ENCODE measurements at places on chromosomes 6 and 20.
A peak's percentile ranks its signal among the peaks of the same experiment; 100 is the strongest.

DNA sequence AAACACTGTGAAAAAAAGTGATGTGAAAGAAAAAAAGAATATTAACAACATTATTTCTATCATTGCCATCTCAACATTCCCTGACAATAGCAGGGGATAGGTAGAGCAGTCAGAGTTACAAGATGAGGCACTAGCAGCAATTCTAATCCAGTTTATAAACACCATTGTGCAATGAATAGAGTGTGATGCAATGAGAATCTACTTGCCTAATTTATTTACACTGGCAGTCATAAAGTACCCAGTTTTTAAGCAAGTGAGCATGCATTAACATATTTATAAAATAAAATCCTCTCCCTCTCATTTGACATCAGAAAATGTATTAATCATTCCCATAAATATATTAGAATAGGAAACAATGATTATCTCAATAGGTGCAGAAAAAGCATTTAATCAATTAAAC, 2.5 kb upstream of the MANEA start:
- peak; percentile 11 for DNase-seq

DNA sequence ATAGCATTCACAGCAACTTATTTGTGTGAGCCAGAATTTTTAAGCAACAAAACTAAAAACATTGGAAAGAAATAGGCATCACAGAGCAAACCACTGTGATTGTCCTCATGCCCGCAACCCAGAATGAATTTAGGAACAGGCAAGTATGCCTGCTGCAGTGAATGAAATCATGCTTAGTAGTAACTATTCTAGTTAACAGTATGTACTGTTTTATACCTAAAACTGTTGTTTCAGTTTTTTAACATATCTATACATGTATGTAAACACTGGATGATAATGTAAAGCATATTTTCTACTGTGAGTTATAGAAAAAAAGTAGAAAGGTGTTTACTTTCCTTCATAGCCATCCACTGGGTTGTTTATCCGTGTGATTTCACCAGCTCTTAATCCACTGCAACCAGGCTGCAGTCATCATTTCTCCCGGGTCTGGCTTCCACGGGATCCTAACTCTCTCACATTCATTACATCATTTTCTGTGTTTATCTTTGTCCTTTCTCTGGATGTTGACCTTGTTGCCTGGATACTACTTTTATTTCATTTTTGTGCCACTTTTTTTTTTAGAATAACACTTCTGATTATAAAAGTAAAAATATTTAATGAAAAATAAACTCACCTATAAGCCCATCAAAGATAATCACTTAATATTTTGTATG, 3.6 kb upstream of the ARFGEF3 start:
- DNase-seq, result no peak

- DNase-seq, result no peak
Observed at GRCh38 chr6:129385117-129385516, 324.9 kb downstream of the ARHGAP18 start.

GRCh38 chr6:127997496-127998164, 96.8 kb upstream of the THEMIS start:
- DNase-seq, result no peak

DNA sequence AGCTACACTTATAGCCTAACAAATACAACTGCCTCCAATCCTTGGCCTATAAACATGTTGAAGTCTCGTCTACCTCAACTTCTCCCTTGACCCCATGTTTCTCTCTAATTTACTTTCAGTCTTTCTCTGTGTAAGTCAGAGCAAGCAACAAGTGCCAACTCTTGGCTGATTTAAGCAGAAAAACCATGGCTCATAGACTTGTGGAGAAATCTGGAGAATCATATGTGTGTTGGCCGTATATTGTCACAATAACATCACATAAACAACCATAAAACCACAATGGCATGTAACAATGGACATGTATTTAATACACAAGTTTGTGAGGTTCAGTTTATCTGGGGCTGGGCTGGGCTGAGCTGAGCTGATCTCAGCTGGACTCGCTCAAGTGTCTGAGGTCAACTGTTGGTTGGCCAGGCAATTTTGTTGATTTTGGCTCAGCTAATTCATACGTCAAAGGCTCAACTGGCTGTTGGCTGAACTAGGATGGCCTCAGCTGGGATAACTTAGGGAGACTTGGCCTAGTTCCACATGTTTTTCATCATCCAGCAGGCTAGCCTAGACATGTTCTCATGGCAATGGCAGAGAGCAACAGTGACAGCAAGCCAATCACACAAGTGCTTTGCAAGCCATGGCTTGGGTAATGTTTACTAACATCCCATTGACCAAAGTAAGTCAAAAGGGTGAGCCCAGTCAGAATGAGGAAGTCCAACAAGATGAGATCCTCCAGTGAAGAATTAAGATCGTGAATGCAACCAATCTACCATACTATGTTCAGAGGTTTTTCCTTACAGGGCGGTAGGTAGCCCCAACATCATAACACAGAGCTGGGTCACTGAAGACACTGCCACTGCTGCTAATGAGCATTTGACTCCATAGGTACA, 12.9 kb upstream of the TBC1D22B start:
- peak; percentile 50 for DNase-seq

DNA sequence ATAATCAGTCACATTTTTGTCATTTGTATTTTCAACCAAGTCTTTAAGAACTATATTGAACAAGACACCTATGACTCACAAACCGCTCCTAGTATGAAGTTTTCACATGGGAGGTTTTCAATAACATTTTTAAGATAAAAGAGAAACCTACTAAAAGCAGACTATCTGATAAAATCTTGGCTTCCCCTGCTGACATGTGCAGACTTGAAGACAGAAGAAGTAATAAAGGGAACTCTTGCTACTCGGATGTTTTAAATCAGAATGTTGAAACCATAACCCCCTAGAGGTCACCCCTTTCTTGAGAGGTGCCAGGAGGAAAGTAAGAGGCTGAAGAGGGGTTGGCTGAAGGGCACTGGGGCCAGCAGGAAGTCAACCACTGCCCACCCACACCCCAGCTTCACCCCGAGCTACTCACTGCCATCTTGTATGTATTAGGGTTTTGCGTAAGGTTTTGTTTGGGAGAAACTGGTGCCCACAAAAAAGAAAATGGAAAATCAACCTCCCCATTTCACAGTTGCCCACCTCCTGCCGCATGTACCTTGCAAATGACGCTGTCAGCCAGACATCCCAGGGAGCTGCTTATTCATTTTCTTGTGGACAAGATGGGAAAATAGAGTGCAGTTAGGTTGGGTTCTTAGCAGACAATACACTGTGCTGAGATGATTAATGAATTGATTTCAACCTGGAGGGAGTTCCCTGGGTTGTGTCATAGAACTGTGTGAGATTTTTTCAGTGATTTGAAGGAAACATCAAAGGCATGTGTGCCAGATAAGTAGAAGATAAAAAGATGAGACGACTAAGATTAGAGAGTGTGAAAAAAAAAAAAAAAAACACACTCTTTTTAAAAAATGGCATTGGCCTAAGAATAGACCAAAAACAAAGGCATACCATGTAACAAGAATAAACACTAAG, 83.2 kb upstream of the TAB2 start:
- peak; percentile 61 for DNase-seq

GRCh38 chr6:81751388-81752083, 945 bp downstream of the TENT5A start:
- DNase-seq, result peak; percentile 62

DNA sequence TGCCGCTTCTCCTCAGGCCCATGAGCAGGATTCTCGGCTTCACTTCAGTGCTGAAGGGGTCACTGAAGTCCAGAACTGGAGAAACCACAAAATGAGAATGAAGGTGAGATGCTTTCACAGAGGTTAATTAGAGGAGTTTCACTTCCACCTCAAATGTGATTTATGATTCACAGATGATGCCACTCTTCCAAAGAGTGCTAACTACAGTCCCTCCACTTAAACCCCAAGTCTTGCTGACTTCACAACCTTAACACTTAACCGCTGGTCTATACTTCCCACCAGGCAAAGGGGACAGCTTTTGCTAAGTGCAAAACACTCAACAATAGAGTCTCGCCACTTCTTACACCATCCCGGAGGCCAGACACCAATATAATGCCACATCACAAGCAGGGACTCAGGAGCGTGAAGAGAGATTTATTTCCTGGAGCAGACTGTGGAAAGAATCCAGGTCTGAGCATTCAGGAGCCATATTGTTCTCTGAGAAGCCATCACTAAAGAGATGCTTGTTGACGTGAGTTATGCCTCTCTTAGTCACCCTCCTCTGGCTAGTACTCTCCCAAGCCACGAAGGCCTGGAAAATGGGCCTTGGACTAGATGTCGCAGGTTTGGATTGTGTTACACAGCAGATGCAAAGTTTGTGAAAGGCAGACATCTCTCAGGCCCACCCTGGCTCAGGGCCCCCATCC, 24.4 kb downstream of the RRAGD start:
- DNase-seq, result no peak

GRCh38 chr20:675453-676314, at the start of gene SCRT2:
Gene SCRT2 (minus strand): TSS chr20:675802. CDS start chr20:675601, 201 bp downstream.
- peak; percentile 61 for DNase-seq

- DNase-seq, result no peak
Observed at GRCh38 chr20:3239867-3240775, 1.1 kb upstream of the SLC4A11 start.

DNA sequence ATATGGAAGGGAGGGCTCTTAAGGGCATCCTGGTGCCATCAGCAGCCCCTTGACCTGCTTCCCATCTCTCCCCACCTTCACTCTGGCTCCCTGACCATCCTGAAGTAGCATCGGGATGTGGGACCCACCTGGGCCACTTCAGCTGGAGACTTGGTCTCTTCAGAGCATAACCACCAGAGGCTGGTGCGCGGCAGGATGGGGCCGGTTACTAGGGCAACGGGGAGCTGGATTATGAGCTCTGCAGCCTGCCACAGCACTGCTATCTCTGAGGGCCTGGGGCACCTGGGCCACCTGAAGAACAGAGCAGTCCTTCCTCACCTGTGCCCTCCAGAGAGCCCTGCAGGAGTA, 79.7 kb downstream of the SYNJ2 start:
- DNase-seq, result no peak

- no peak for DNase-seq
Observed at GRCh38 chr20:16505894-16506293, 67.4 kb downstream of the KIF16B start.

DNA sequence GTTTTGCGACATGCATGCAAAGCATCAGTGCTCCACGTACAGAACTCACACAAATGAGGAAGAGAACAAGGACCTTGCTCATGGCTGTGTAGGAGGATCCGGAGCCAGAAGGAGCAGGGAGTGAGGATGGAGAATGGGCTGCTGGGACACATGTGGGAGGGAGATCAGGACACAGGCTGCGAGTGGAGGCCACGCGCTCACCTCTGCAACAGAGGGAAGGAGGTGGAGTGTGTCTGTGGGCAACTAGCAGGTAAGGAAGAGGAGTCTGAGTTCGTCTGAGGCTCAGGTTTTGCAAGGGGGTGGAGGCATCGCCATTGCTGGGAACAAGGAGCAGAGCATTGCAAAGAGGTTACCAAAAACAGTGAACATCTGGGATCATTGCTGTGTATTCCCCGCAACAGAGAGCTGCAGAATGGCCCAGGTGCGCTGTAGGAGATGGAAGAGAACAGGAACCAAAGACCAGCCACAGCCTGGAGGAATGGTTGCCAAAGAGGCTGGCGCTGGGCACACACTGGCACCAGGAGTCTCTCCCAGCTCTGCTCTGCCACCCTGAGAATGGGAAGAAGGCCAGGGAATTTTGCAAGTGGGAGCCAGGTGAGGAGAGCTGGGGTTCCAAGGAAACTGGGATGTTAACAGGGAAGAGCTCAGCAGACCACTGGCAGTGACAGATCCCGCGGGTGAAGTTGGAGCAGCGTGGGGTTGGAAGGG, 90.0 kb upstream of the RPS6KA2 start:
- DNase-seq, result no peak

DNA sequence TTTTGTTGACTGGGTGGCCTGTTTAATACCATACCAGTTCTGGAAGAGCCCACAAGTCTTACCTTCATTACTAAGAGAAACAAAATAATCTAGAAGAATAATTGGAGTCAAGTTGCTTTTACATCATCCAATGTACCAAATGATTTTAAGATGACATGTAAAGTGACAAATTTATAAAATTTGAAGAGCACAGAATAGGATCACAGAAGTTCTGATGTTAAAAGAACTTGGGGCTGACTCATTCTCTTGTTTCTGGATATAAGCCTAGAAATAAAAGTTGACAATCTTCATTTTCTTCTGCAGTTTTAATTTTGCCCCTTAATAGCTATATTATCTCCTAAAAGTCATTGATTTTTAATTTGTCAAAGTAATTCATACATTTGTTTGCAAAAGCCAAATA, 317.5 kb upstream of the MARCKS start:
- no peak for DNase-seq

- DNase-seq, result no peak
Observed at GRCh38 chr6:15882915-15883314, 220.1 kb upstream of the DTNBP1 start.

GRCh38 chr6:127483399-127484055, 24.3 kb upstream of the KIAA0408 start:
- DNase-seq, result no peak

- no peak for DNase-seq
Observed at GRCh38 chr6:25217829-25218228, 61.3 kb upstream of the CARMIL1 start.

DNA sequence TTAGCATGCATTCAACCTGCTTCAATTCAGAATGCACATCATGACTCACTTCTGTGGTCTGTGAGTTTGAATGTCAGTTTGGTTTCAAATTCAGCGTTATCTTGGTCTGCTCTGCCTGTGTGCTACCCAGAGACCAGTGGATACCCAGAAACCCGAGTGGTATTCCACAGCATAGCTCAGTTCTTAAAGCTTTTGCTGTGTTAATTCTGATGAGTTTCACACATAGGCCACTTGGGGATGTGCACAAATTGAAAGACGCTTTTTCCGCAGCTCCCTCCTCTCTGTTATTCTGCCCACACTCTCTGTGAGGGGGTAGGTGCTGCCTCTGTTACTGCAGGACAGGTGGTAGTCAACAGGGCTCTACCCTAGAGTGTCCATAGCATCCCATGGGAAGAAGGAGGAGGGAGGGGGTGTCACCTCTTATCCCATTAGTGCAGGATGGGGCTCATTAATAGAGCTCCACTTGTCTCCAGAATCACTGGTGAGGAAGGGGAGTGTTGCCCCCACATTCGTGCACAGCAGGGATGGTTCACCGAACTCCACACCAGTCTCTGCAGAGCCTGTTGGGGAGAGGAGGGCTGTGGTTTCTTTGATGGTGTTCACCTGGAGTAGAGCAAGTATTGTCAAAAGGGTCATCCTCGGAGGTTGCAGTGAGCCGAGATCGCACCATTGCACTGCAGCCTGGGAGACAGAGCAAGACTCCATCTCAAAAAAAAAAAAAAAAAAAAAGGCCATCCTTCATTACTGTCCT, 29.2 kb upstream of the SDCBP2 start:
- peak; percentile 71 for DNase-seq

GRCh38 chr20:25632940-25633790, 9.4 kb upstream of the NANP start:
- peak; percentile 93 for DNase-seq

- no peak for DNase-seq
Observed at GRCh38 chr6:67802771-67803170, 832.3 kb upstream of the ADGRB3 start.

- no peak for DNase-seq
Observed at GRCh38 chr20:37976887-37977286, 56.4 kb downstream of the TTI1 start.

GRCh38 chr6:31655349-31656237, at the start of gene APOM:
Gene APOM (plus strand): TSS chr6:31655894. CDS start chr6:31655967, 73 bp downstream.
- DNase-seq, result no peak
